ENCODE measurements at places on chromosomes 7 and 10.

DNA sequence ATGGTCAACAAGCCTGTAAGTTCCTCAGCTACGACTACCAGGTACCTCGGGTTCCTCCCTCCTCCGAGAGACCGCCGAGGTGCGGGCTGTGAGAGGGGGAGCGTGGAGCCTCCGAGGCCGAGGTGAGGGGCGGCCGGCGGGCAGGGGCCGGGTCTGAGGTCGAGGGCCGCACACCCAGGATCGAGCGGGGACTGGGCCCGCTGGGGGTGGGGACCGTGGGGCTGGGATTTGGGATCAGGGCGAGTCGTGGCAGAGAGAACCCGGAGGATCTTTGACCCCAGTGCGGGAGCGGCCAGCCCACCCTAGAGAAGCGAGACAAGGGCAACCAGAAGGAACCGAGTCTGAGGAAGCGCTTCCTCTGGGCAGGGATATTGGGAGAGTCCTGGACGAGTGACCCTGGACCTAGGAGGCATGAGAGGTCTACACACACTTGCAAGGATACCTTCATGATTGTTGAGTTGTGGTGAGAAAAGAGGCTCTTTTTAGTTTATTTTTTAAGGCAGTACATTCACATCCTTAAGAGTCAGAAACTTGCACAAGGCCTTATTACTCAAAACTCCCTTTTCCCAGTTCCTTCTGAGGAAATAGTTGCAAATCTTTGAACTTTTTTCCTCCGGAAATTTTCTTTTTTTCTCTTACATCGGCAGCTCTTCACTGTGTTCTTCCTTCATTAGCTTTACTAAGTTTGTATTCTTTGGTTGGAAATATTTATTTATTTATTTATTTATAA, 395 bp downstream of the ZNF487 start:
- peak; percentile 43 for DNase-seq

GRCh38 chr10:133165556-133166503, 5.8 kb downstream of the KNDC1 start:
- DNase-seq = no peak

DNA sequence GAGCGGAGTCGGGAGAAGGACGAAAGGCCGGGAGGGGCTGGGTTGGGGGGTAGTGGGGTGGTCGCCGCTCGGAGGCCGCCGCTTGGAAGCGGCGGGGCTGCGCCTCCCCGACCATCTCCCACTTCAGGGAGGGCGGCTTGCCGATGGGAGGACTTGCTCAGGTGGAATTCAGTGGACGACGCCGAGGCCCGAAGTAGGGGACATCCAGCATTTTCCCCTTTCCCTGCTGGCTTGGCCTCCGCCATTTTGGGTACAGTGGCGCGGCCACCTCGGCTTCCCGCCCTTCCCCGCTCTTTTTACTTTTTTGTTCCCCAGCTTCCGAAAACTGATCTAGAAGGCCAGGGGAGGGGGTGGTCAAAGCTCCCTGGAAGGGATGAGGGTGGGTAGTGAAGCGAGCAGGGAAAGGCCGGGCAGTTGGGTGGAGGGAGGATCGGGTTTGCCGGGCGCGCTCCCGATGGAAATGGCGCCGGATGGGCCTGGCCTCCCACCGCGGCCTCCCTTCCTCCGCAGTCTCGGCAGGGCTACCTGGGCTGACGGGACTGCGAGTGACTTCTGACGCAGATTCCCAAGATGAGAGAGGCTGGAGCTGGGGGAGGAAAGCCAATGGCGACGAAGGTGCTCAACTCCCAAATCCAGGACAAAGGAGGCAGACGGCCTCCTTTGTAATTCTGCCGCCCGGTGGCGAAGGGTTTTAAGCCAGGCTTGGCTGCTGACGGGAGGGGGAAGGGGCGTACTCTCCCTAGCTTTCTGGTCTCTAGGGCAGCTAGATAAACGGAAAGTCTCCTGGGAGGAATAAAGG, at the start of gene PBLD:
Gene PBLD, minus strand, starts transcription at position 670 of the 799 bp plus-strand sequence. CDS start 26,084 bp downstream, outside the sequence.
- DNase-seq = peak; percentile 79

- DNase-seq = no peak
Observed at GRCh38 chr10:130762491-130762890, 549.0 kb downstream of the TCERG1L start.

DNA sequence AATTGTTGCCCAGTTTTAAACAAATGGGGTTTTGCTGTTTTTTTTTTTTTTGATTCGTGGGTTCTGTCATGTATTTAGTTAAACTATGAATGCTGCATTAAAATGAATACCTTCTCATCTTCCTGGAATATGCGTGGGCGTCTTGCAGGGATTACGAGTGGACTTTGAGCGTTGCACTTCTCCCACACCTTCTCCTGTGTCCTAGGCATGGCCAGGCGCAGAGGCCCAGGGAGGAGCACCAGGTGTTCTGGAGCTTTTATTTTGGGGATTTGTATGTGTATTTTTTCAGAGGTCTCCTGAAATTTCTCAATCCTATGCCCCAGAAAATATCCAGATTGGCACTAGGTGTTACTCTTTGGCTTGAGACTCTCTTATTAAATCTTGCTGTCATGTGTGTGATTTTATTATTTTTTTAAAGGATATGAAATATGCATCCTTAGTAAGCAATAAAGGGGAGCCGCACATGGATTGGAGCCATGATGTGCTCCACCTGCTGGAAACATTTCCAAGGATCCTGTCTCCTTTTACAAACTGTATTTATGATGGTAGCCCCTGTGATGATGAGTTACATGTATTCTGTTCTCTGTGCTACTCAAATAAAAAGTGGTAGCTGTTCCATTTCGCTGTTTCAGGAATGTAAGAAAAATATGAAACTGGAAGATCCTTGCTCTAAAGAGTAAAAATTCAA, 482.2 kb upstream of the KLF6 start:
- DNase-seq = no peak

DNA sequence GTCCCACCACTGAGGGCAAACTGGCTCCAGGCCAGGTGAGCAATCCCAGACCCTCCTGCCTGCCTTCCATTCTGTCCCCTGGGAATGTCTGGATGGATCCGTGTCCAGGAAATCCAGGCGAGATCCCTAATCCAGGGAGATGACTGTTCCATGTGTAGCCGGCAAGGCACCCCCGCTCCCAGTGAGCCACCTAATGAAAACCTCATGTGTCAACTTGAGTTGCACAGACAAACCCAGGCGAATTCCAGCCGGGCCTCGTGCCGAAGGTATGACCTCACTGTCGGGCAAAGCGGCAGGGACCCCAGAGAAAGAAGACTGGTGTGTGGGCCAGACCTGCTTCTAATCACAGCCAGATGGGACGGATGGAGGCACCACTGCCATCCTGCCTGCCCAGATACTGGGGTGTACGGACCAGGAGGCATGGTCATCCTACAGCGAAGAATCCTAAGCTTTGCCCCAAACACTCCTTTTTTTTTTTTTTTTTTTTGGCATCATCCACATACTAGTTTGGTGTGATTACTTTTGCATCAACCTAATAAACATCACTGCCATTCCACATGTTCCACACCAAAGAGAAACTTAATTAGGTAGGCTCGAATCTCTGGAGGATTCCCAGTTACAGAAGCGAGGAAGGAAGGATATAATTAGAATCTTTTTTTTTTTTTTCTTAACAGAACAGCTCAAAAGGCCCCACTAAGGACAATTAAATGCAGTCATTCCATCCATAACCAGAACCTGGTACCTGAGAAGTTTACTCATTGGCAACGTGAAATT, 313.1 kb downstream of the CALN1 start:
- DNase-seq = no peak

GRCh38 chr10:78870458-78870857, 198.3 kb upstream of the ZMIZ1 start:
- no peak for DNase-seq

GRCh38 chr7:144835155-144835611, 670 bp downstream of the TPK1 start:
- DNase-seq = no peak

GRCh38 chr7:122311734-122312450, 7.3 kb upstream of the FEZF1 start:
- DNase-seq = no peak

- DNase-seq = no peak
Observed at GRCh38 chr7:36474283-36475010, 84.8 kb downstream of the ANLN start.

- no peak for DNase-seq
Observed at GRCh38 chr7:36564489-36564888, 159.8 kb downstream of the AOAH start.

- DNase-seq = peak; percentile 79
Observed at GRCh38 chr10:104328896-104329710, 9.2 kb downstream of the ITPRIP start.

DNA sequence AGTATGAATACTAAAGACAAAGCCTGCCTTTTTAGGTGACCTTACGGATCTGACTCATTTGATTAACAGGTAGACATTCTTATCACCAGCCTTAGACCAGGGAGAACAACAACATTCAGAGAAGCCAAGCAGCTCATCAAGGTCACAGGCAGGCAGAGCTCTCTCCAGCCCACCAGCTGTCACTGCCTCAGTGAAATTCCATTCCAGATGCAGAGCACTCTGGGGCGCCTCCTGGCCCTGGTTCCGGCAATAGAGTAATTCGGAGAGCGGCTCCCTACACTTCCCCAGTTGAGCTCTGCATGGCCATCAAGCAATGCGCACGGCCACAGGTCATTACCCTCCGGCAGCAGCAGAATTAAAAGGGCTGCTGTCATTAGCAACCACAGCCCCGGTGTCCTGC, 164.7 kb downstream of the TCERG1L start:
- no peak for DNase-seq

- no peak for DNase-seq
Observed at GRCh38 chr10:30055226-30055662, 4.1 kb downstream of the JCAD start.

Measured in neuronal stem cell (in vitro differentiated cells).